ENCODE measurements at places on chromosomes 12 and 14.

DNA sequence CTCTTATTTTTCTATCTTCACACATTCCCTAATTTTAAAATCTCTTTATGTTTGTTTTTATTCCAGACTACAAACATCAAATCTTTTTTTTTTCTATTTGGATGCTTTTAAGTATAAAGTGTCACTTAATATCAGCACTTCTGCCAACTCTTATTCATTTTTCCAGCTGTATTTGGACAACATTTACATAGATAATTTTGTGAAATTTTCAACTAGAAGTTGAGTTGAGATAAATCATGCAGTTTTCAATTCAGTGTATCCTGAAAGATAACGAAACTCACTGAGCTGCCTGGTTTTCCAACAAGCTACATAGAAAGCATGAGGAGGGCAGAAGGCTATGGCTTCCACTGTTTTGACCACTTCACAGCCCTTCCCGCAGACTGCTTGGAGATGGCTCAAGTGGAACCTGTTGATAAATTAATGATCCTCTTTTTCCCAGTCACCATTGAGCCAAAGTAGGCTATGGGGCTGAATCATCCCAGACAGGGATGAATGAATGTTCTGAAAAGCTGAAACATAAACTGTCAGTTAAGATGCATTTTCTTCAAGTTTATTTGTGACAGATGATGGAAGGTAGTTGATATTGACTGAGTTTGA, 213.9 kb downstream of the RAD51B start:
- DNase-seq: no peak

DNA sequence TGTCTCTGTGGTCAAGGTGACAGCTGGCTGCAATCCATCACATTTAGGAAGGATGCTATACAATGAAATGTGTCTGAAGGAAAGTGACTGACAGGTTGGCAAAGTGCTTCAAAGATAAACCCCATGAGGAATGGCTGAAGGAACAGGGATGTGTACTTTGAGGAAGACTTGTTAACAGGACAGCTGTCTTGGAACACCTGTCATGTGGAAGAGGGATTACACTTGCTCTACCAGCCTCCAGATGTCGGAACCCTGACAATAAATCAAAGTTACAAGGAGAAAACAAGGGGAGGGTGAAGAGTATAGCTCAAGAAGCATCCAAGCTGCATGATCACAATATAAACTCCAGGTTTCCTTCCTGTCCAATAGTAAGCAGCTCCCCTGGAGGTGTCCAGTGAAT, 147.8 kb upstream of the TMCC3 start:
- no peak for DNase-seq

- no peak for DNase-seq
Observed at GRCh38 chr14:25381498-25381897, 331.6 kb upstream of the STXBP6 start.

- peak; percentile 38 for DNase-seq
Observed at GRCh38 chr14:31025367-31026076, at the start of gene AP4S1. AP4S1 (plus strand) TSS chr14:31025649; CDS start chr14:31066197, 40,548 bp downstream.

- no peak for DNase-seq
Observed at GRCh38 chr14:62934439-62934838, 110.8 kb downstream of the KCNH5 start.

DNA sequence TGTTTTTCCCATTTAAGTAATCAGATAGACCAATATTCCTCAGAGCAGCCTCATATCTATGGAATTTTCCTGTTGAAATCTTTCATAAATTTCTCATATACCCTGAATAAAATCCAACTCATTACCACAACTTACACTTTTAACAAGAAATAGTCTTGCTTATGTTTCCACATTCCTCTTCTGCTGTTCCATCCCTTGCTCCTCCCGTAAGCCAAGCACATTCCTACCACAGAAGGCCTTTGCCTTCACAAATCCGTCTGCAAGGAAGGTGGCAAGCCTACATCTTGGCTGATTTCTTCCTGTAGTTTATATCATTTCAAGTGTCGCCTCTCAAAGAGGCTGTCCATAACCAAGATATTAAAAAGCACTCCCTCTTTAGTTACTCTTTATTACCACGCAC, 127.7 kb downstream of the C12orf50 start:
- no peak for DNase-seq

All from effector memory CD8-positive, alpha-beta T cell (primary cell).